Esophagus squamous epithelium (tissue), 5 donors: ENCODE measurements at places on chromosomes 11 and 22.

DNA sequence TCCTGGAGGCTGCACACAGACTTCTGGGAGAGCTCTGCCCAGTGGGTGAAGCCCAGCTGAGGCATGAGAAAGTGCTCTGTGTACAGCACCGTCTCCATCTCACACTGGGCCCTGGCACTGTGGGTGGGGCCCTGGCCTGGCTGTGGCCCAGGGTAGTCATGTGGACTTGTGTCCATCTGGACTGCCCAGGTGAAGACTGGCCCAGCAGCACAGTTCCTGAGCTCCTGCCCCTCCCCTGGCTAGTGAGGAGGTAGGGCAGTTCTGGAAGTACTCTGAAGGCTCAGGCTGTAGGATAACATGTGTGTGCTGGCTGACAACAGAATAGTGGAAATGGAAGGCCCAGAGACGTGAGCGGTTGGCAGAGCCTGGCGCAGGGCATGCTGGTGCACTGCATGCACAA lies 35.4 kb downstream of the RSPH14 start:
- no peaks in the 10 kb centered on the region for H3K4me1 ChIP-seq
- H3K27me3 ChIP-seq: no peaks in the 10 kb centered on the region
- no peak for DNase-seq
- no peak overlapping the region for H3K4me3 ChIP-seq
- H3K36me3 ChIP-seq: no peaks in the 10 kb centered on the region
- H3K27ac ChIP-seq: no peak overlapping the region

DNA sequence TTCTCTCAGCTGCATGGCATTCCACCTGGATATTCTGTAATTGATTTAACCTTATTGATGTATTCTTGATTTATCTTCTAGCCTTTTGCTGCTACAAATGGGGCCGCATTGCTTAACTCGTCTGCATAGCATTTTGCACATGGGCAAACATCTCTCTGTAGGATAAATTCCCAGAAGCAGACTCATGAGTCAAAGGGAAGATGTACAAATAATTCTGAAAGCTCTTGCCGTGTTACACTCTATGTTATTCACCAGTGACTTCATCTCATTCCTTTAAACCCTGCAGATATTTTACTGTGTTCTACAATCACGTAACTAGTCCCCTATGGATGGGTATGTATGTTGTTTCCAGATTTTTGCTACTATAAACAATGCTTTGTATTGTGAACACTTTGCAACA lies 112.7 kb downstream of the SEZ6L start:
- H3K27me3 ChIP-seq: no peaks in the 10 kb centered on the region
- no peaks in the 10 kb centered on the region for H3K4me1 ChIP-seq
- no peak overlapping the region for H3K4me3 ChIP-seq
- no peaks in the 10 kb centered on the region for H3K36me3 ChIP-seq

DNA sequence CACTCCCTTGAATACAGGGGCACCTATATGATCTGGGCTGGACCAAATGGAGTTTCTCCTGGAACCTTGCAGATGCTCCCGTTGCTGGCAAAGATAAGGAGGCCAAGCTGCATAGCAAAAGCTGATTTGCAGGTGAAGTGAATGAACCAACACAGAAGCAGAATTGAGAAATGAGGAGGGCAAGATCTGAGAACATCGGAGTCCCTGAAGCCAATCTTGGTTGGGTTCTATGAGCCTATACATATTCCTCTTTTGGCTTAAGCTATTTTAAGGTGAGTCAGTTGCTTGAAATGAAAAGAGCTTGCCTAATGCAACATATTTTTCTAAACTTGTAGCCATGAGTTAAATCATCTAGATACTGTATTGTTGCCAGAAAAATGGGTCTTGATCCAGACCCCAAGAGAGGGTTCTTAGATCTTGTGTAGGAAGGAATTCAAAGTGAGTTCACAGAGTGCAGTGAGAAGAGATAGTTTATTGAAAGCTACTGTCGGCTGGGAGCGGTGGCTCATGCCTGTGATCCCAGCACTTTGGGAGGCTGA lies 23.5 kb downstream of the WEE1 start:
- no peaks in the 10 kb centered on the region for H3K27me3 ChIP-seq
- H3K27ac ChIP-seq: no peak overlapping the region
- DNase-seq: no peak

DNA sequence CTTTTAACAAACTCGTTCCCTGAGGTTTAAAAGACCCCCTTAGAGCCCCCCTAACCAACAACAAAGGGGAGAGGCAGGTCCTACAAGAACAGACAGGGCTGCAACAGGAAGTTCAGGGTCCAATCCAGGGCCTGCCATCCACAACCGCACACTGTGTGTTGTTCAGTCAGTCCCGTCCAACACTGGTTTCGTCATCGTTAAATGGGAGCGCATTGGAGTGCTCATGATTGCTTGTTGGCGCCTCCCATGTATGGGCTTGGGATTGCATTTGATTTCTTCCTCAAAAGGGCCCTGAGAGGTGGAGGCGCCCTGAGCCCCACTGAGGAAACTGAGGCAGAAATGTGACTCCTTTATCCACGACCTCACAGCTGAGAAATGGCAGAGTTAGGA lies 174.1 kb downstream of the MN1 start:
- no peaks in the 10 kb centered on the region for H3K4me1 ChIP-seq
- no peaks in the 10 kb centered on the region for H3K27me3 ChIP-seq
- DNase-seq: no peak
- no peaks in the 10 kb centered on the region for H3K36me3 ChIP-seq

- H3K36me3 ChIP-seq: no peaks in the 10 kb centered on the region
- H3K4me1 ChIP-seq: no peaks in the 10 kb centered on the region
- H3K4me3 ChIP-seq: no peak overlapping the region
- no peaks in the 10 kb centered on the region for H3K27me3 ChIP-seq
- H3K27ac ChIP-seq: no peak overlapping the region
Measured at GRCh38 chr11:78921509-78921908, 346.8 kb upstream of the NARS2 start.

DNA sequence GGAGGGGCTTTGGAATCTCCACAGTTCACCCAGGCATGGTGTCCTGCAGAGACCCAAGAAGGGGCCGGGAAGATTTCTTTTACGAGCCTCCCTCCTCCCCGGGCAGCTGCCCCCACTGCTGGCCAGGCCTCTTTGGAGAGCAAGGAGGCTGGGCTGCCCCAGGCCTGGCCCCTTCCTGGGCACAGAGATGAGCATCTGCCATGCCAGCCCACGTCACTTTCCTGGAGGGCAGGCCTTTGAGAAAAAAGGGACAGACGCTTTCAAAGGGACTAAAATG lies 60.5 kb upstream of the FGF3 start:
- H3K4me3 ChIP-seq: no peak overlapping the region
- H3K27me3 ChIP-seq: no peaks in the 10 kb centered on the region
- H3K4me1 ChIP-seq: no peaks in the 10 kb centered on the region
- no peak for DNase-seq

- DNase-seq: no peak
- H3K36me3 ChIP-seq: no peaks in the 10 kb centered on the region
- no peak overlapping the region for H3K4me3 ChIP-seq
- H3K27ac ChIP-seq: peak overlapping the region; percentile 87
- no peaks in the 10 kb centered on the region for H3K27me3 ChIP-seq
Measured at GRCh38 chr11:126430581-126431335, 75.3 kb downstream of the ST3GAL4 start.

GRCh38 chr11:120830085-120830620 lies 193.7 kb upstream of the TBCEL start:
- no peak overlapping the region for H3K27ac ChIP-seq
- H3K36me3 ChIP-seq: no peaks in the 10 kb centered on the region
- no peak overlapping the region for H3K4me3 ChIP-seq
- no peaks in the 10 kb centered on the region for H3K27me3 ChIP-seq

DNA sequence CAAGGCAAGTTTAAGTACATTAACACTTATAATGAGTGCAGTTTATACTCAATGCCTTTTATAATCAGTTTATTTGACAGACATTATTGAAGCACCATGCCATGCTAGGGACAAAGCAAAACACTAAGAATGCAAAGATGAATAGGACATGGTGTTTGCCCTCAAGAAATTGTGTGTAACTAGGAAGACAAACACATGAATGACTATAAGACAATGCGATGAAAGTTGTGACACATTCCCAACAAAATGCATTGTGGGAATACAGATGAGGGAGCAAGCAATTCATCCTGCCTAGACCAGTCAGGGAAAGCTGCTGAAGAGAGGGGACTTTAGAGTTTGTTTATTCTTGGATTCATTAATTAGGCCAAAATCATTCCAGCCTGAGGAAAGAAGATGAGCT lies 133.8 kb upstream of the TRPC6 start:
- DNase-seq: no peak
- H3K36me3 ChIP-seq: no peaks in the 10 kb centered on the region
- peaks cover 38% of the 10 kb centered on the region for H3K4me1 ChIP-seq
- no peak overlapping the region for H3K4me3 ChIP-seq

- no peaks in the 10 kb centered on the region for H3K27me3 ChIP-seq
- H3K4me1 ChIP-seq: peaks cover 96% of the 10 kb centered on the region
- no peak overlapping the region for H3K27ac ChIP-seq
- H3K36me3 ChIP-seq: peaks cover 7% of the 10 kb centered on the region
- H3K4me3 ChIP-seq: no peak overlapping the region
Measured at GRCh38 chr22:32820131-32821119, 18.9 kb downstream of the TIMP3 start.

DNA sequence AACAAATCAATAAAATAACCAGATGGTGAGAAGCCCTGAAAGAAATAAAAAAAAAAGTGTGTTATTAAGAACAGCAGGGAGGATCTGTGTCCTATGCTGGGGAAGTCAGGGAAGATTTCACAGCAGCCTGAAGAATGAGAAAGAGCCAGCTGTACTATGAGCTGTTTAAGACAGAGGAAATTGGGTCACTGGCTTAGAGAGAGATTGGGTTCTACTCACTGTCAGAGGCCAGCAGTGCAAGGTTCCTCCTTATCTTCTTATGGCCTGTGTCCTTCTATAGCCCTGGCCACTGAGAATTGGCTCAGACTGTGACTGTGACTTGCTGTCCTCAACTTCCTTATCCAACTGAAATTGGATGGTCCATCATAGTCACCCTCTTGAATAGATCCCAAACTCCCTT lies 54.8 kb upstream of the FDX1 start:
- peaks cover 13% of the 10 kb centered on the region for H3K4me1 ChIP-seq
- no peak overlapping the region for H3K4me3 ChIP-seq
- H3K27me3 ChIP-seq: no peaks in the 10 kb centered on the region
- no peak overlapping the region for H3K27ac ChIP-seq
- no peaks in the 10 kb centered on the region for H3K36me3 ChIP-seq
- no peak for DNase-seq

- DNase-seq: no peak
- peak overlapping the region; percentile 93 for H3K4me3 ChIP-seq
- no peaks in the 10 kb centered on the region for H3K27me3 ChIP-seq
- peaks cover 5% of the 10 kb centered on the region for H3K36me3 ChIP-seq
- peak overlapping the region; percentile 12 for H3K27ac ChIP-seq
- H3K4me1 ChIP-seq: peaks cover 38% of the 10 kb centered on the region
Measured at GRCh38 chr22:50184004-50184901, 1.5 kb upstream of the TRABD start.

GRCh38 chr11:64148226-64148916 lies 17.5 kb downstream of the MACROD1 start:
- peak overlapping the region; percentile 48 for H3K27ac ChIP-seq
- DNase-seq: no peak
- H3K27me3 ChIP-seq: no peaks in the 10 kb centered on the region
- no peak overlapping the region for H3K4me3 ChIP-seq

GRCh38 chr11:64210301-64211020 lies 3.9 kb downstream of the FERMT3 start:
- H3K4me3 ChIP-seq: no peak overlapping the region
- no peak overlapping the region for H3K27ac ChIP-seq
- H3K4me1 ChIP-seq: no peaks in the 10 kb centered on the region
- no peak for DNase-seq
- no peaks in the 10 kb centered on the region for H3K27me3 ChIP-seq
- no peaks in the 10 kb centered on the region for H3K36me3 ChIP-seq

- peak overlapping the region; percentile 87 for H3K27ac ChIP-seq
- peaks cover 36% of the 10 kb centered on the region for H3K36me3 ChIP-seq
- no peak for DNase-seq
Measured at GRCh38 chr11:8671193-8671612, 11.3 kb downstream of the TRIM66 start.
